Activated naive CD8-positive, alpha-beta T cell treated with anti-CD3 and anti-CD28 coated beads, Interleukin-2, amount 50 U/mL, for 24 hours (primary cell): ENCODE measurements at places on chromosomes 12 and 14.

DNA sequence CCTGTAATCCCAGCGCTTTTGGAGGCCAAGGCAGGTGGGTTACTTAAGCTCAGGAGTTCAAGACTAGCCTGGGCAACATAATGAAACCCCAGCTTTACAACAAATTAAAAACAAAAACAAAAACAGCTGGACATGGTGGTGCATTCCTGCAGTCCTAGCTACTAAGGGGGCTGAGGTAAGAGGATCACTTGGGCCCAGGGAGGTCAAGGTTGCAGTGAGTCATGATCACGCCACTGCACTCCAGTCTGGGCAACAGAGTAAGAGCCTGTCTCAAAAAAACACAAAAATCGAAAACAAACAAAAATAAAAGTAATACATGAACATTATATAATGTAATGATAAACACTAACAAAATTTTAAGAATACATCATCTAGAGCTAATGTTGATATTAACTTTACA lies 46.2 kb upstream of the GRIP1 start:
- no peak for DNase-seq

- DNase-seq: no peak
These were observed 46.9 kb upstream of the NOS1 start for GRCh38 chr12:117408161-117408791.

DNA sequence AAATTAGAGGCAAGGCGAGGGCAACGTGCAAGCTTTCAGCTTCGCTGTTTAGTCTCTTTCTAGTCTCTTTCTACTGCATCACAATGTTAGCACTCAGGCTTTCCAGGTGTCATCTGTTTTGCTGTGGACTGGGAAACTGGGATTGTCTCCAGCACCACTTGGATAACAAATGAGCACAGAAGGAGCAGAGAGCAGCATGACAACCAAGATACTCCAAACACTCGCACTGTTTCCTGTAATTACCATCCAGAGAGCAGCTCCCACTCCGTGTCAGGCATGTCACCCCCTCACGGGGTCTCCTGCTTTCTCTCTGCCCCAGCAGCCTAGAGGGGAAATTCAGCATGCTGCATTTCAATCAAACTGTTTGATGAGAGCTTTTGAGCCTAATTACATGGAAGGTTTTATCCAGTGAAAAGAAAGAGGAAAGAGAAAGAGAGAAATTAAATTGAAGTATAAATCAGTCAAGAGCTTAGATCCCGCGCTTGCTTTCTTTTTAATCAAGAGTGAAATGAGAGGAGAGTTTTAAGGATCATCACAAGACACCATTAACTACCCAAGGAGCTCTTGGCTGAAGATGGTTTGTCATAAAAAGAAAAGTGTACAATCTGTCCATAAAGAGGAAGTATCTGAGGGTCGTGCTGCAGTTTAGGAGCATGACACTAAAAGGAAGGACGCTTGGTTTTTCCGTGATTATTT lies 917.7 kb downstream of the DIO2 start:
- DNase-seq: no peak

GRCh38 chr12:66025477-66025876 lies 105.1 kb downstream of the LLPH start:
- DNase-seq: no peak

GRCh38 chr12:57055824-57056223 lies 5.9 kb upstream of the MYO1A start:
- no peak for DNase-seq

DNA sequence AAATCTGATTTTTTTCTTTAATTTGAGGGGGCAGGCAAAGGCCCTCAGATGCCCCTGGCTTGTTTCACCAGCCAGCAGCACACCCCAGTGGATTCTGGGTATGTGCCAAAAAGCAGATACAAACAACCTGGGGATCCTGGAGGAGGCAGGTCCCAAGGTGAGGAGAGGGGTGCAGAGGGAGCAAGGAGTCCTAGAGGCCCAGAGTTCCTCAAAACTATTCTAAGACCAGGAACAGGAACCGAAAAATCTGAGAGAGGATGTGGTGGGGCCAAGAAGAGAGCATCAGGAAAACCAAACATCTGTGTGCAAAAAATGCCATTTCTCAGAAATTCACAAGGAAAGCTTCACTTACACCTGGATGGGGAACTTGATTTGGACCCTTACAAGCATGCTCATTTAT lies 8.2 kb downstream of the KCNA5 start:
- DNase-seq: no peak

- no peak for DNase-seq
These were observed 173.5 kb downstream of the CHST11 start for GRCh38 chr12:104630230-104630670.

DNA sequence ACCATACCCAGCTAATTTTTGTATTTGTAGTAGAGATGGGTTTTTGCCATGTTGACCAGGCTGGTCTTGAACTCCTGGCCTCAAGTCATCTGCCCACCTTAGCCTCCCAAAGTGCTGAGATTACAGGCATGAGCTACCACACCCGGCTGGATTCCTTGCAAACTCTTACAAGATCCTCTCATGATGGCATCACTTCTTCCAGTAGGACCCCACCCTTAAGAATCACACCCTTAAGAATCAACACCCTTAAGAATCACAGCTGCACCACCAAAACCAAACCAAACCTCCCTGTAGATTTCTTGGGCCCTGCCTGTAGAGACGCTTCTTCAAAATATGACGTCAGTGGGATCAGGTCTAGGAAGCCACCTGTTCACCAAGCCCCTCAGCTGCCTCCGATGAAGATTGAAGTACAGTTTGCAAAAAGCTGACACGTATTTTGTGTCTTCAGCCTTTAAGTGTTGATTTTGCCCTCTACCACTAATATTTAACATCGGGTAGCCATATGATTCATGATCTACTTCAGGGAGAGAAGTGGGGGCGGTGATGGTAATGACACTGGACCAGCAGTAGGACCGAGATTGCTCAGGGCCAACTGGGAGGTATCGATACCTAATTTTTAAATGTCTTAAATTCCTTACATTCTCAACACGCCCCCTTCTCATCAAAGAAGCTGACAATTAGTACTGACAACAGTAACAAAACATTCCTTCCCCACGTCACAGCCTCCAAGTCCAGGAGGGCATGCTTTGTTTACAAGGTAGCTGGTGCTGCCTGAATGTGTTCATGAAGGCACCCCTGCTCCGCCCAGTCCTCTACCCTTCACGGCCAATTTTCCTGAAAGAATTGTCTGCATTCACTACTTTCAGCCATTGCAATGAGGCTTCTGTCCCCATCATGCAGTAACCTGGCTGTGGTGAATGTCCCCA lies 57.2 kb downstream of the ESRRB start:
- DNase-seq: no peak
